ENCODE measurements at places on chromosomes 4 and X. TPM values are rescaled to one million over a fixed set of nuclear protein-coding genes. Genes with fewer than 3 reads are reported as not detected.

The SUPT20HL2 gene
- not detected for total RNA-seq

The BEX2 gene
- 4.4 TPM for total RNA-seq

The ADAM29 gene
- total RNA-seq = 1.2 TPM

DNA sequence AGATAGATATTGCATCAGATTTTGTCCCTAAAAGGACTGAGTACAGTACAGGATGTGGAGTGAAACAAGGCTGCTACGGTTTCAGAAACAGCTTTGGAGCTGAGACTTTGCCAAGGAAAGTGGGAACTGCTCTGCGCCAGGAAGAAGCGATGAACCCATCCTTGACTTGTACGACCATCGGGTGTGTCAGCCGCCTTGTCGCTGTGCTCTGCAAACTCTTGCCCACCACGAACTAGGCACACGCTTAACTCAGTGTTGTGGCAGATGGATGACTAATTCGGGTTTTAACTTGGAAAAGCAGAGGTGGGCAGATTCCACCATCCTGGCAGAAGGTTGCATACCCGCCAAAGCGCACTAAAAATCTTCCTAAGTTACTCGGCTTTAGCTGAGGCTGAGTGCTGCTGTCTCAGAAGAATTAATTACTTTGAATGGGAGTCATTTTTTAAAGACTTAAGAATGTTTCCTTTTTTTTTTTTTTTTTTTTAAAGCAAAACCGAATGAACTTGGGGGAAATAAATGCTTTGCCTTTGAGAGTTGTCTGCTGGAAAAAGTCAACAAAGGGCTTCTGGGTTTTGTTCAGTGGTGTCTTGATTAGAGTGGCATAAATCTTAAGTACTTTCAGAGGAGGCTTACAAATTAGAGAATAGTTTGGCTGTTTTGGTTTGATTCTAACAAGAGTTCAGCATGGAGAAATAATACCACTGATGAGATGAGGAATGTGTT lies 69.5 kb downstream of the SHROOM2 start:
- no peak for DNase-seq

The CT45A3 gene
- not detected for total RNA-seq

DNA sequence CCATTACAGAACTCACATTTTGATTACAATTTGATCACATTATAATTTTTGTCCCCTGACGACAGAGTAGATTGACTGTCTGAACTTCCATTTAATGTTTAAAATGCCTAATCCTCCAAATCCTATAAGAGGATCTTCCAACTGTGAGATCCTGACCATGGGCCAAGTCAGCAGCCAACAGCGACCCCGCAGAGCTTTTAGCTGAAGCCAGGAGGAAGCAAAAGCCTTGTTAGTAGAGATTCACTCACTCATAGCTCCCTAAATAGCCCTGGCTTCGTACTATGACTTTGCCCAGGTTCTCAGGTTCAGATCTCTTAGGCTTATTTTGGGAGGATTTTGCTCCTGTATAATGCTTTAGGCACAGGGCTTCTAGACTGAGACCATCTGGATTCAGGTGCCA lies 413.1 kb downstream of the NKX6-1 start:
- no peak for DNase-seq

DNA sequence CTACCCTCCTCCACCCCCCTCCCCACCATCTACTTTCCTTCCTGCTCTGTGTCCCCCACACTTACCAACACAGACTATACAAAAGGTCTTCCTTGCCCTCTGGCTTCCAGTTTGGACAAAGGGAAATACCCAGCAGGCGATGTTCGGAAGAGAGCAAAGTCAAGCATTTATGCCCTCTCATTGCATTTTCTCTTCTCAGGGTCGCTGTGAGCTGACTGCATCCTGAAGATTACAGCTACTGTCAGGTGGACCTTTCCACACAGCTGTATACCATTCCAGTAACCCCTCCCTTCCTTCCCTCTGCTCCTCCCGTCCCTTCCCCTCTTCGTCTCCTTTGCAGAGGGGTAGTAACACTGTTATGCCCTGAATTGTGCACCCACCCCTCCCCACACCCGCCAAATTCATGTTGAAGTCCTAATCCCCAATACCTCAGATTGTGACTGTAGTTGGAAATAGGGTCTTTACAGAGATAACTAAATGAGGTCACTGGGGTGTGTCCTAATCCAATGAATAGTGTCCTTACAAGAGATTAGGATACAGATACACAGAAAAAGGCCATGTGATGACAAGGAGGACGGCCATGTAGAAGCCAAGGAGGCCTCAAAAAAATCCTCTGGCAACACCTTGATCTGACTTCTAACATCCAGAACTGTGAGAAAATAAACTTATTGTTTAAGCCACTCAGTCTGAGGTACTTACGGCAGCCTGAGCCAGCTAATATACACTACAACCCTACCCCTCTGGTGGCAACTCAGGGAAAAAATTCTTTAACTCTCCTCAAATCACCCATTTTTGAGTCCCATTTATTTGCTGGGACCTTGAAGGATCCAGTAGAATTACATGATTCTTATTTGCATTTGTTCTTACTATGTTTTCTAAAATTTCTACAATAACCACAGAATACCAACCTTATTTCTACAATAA lies 11.7 kb downstream of the MORF4L2 start:
- DNase-seq = no peak

DNA sequence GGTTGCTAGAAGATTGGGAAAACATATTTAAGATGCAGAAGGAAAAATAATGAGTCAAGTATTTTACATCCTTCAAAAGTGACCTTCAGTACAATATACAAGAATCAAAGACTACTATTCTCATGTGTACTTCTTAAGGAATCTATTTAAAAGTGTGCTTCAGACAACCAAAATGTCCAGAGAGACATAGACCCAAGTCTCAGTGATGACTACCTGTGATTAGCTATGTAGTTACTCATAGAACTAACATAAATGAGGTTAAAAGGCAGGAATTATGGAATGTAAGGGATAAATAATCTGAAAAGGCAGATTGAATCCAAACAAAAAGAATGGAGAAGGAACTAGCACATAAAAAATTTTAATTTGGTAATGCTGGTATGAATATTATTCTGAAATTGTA lies 634.7 kb upstream of the FAM241A start:
- DNase-seq = no peak

The GC gene
- not detected for total RNA-seq

The OTUD6A gene
- total RNA-seq = not detected

All from OCI-LY7 (cell line).